ENCODE measurements at places on chromosomes 5 and 9.

DNA sequence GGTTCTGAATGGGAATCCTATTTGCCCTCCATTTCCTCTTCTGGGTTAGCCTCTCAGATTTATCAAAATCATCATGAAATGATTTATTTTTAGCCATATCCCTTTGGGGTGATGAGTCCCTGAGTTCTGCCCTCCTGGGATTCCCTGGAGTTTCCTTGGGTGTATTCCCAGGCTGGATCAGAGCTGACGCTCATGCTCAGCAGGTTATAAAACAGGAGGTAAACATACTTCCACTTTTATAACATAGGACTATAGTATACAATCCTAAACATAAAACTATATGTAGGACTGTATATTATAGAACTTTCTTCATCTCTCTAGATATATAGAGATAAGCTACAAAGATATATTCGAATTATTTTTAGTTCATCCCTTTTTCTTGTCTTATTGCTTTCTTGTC lies 4.4 kb upstream of the PRRX2 start:
- no peak for DNase-seq

GRCh38 chr5:177550122-177550521 lies 4.2 kb downstream of the FAM193B start:
- no peak for DNase-seq

- no peak for DNase-seq
Observed at GRCh38 chr5:171226864-171227263, 82.2 kb upstream of the TLX3 start.

DNA sequence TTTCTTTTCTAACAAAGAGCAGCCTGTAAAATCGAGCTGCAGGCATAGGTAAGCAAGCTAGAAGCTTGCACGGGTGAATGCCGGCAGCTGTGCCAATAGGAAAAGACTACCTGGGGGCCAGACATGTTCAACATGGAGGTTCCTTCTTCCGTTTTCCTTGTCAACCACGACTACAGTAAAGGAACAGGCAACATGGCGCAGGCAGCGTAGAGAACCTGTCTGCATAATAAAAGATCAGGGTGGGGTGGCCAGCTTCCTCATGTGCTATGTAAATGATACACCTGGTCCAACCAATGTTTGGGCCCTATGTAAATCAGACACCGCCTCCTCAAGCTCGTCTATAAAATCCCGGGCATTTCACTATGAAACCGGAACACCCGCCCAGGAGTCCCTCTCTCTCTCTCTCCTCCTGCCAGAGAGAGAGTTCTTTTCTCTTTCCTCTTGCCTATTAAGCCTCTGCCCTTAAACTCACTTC lies 103.8 kb upstream of the LIFR start:
- DNase-seq: peak; percentile 91
